Stimulated activated CD4-positive, alpha-beta T cell treated with anti-CD3 and anti-CD28 coated beads, Interleukin-1b, Interleukin-23, amount 100 ng/mL, for 24 hours (primary cell): ENCODE measurements at places on chromosomes 13 and 19.

DNA sequence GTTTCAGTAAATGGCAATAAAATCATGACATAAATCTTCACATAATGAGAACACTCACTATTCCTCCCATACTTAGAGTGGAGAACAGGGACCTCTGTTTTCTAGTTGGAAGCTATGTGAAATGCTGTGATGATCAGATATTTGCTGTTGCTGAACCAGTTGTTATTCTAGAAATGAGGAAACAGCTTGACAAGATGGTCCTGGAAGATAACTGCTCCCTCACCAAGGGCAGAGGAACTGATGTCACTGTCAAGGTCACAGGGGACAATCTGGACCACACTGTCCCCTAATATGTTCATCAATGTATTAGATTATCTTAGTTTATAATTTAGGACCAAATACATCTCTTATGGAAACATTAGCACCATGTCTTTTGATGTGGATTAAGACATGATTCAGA is 1173.3 kb downstream of the PCDH17 start:
- DNase-seq = no peak

DNA sequence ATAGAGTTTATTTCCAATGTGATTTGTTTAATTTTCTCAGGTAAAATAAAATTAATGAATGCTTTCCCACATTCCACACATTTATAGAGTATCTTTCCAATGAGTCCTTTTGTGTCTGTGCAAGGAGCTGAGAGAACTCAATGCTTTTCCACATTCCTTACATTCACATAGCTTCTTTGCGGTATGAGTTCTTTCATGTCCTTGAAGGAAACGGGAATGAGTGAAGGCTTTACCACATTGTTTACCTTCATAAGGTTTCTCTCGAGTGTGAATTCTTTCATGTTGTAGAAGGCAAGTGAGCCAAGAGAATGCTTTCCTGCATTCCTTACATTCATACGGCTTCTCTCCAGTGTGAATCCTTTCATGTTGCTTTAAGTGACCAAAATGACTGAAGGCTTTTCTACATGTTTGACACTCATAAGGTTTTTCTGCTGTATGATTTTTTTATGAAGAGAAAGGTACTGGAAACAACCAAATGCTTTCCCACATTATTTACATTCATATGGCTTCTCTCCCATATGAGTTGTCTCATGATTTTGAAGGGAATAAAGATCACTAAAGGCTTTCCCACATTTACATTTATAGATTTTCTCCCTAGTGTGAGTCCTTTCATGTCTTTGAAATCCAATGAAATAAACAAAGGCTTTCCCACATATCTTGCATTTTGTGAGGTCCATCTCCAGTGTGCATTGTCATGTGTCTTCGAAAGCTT is 14.4 kb upstream of the ZNF442 start:
- DNase-seq = no peak

DNA sequence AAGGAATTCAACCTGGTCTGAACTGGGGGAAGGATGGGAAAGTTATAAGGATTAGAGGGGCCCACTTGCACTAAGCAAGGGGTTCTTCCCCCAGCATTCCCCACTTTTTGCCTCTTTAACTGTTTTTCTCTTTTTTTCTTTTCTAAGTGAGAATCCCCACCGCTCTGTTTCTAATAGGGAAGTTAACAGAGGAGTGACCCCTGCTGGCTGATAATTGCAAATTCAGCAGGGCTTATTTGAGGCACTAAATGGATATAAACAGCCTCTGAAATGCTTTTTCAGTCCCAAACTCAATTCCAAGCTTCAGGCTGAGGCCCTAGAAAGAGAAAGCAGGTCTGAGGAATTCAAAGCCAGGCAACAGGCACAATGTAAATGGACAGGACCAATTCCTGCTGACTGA is 38.2 kb upstream of the CEACAM21 start:
- no peak for DNase-seq

GRCh38 chr19:32022731-32023563 is 322.5 kb upstream of the ZNF507 start:
- no peak for DNase-seq

- DNase-seq = no peak
These were observed 6.2 kb downstream of the ABCC4 start for GRCh38 chr13:95295026-95295425.

- no peak for DNase-seq
These were observed 96.8 kb upstream of the VSTM2B start for GRCh38 chr19:29429021-29429420.

- peak; percentile 40 for DNase-seq
These were observed 460.0 kb downstream of the FOXO1 start for GRCh38 chr13:40206241-40207000.

DNA sequence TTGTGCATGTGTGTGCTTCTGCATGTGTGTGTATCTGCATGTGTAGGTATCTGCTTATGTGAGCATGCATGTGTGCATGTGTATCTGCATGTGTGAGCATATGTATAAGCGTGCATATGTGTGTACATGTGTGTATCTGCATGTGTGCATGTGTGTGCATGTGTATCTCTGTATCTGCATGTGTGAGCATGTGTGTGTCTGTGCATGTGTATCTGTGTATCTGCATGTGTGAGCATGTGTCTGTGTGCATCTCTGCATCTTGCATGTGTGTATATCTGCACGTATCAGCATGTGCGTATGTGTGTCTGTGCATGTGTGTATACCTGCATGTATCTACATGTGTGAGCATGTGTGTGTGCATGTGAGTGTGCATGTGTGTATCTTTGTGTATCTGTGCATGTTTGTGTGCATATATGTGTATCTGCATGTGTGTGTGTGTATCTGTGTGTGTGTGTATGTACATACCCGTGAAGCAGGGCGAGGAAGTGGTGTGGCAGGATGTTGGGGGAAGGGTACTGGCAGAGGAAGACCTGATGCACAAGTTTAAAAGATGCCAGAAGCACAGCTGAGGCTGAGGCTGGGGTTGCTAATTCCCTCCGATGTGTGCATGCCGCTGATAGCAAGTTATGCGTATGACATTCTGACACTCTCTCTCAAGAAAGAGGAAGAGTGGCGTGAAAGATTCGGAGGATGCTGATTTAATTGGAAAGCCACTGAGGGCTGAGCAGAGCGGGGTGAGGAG is 64.2 kb downstream of the TEX29 start:
- no peak for DNase-seq
